ENCODE measurements at places on chromosomes 4 and X.

GRCh38 chrX:56762220-56762619 is 33.2 kb downstream of the NBDY start:
- no peak for DNase-seq

DNA sequence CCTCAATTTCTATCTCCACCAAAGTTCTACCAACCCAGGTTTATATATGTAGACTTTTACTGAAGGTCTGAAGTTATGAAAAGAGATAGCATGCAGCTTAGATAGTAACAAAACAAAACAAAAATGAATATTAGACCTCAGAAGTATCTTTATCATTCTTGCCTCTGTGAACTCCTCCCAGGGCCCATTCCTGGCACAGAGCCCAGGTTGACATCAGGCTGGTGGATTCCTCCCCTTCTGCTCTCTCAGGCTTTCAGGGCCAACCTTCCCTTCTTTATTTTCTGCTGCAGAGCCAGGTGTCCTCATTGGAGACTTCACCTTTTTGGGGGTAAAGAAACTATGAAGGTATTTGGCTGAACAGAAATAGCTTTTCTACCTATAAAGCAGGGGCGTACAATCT is 112.8 kb upstream of the PITX2 start:
- no peak for DNase-seq

- DNase-seq = no peak
Observed at GRCh38 chr4:16942491-16942890, 44.0 kb upstream of the LDB2 start.

GRCh38 chr4:111979921-111980320 is 165.3 kb upstream of the FAM241A start:
- no peak for DNase-seq
